ENCODE measurements at places on chromosomes 1 and 21. TPM values are rescaled to one million over a fixed set of nuclear protein-coding genes. Genes with fewer than 3 reads are reported as not detected.

ATP6V1G3 gene
- total RNA-seq = not detected

SPRR5 gene
- total RNA-seq = not detected

KCNK1 gene
- 10.3 TPM for total RNA-seq

CFH gene
- 58.0 TPM for total RNA-seq

OR2L13 gene
- total RNA-seq = not detected

SLAMF9 gene
- total RNA-seq = not detected

COL8A2 gene
- 1.7 TPM for total RNA-seq

ANKRD13C gene
- 11.8 TPM for total RNA-seq

SLC30A10 gene
- not detected for total RNA-seq

C1orf216 gene
- total RNA-seq = 11.5 TPM

S100A7A gene
- total RNA-seq = not detected

PPFIA4 gene
- total RNA-seq = 46.7 TPM

OR10T2 gene
- not detected for total RNA-seq

B4GALT2 gene
- 44.3 TPM for total RNA-seq

TAGLN2 gene
- 103 TPM for total RNA-seq

CELA3A gene
- total RNA-seq = not detected

CRNN gene
- total RNA-seq = not detected

CCDC24 gene
- total RNA-seq = 1.9 TPM

CDC7 gene
- 1.6 TPM for total RNA-seq

GBP1 gene
- total RNA-seq = 6.2 TPM

EGLN1 gene
- 47.5 TPM for total RNA-seq

YTHDF2 gene
- 44.4 TPM for total RNA-seq

PLPPR4 gene
- 1.0 TPM for total RNA-seq

TFF2 gene
- not detected for total RNA-seq

KRTAP21-2 gene
- total RNA-seq = not detected

C1QTNF12 gene
- total RNA-seq = 2.6 TPM

GPR61 gene
- 0.13 TPM for total RNA-seq

MKNK1 gene
- total RNA-seq = 38.2 TPM

SPOCD1 gene
- total RNA-seq = 0.19 TPM

HAO2 gene
- not detected for total RNA-seq

LCA5L gene
- 1.7 TPM for total RNA-seq

VWA5B1 gene
- not detected for total RNA-seq

A3GALT2 gene
- not detected for total RNA-seq

OR10J1 gene
- total RNA-seq = not detected

GBP2 gene
- total RNA-seq = 9.5 TPM

KAZN gene
- total RNA-seq = 3.1 TPM

PTPN7 gene
- total RNA-seq = 1.2 TPM

PFDN2 gene
- total RNA-seq = 43.1 TPM

LRRC71 gene
- total RNA-seq = not detected

HSF2BP gene
- total RNA-seq = not detected

ITGB2 gene
- total RNA-seq = 11.5 TPM

LIN28A gene
- not detected for total RNA-seq

CBR1 gene
- 24.1 TPM for total RNA-seq

OR2T29 gene
- total RNA-seq = not detected

PROK1 gene
- total RNA-seq = 0.46 TPM

CTSE gene
- not detected for total RNA-seq

LINGO4 gene
- total RNA-seq = 0.43 TPM

NHLH2 gene
- total RNA-seq = 0.22 TPM

Data from cardiac septum (tissue), 1 donor.